ENCODE measurements at places on chromosomes 7 and 10.

- DNase-seq: no peak
Measured at GRCh38 chr7:30595436-30596013, 847 bp downstream of the GARS1 start.

DNA sequence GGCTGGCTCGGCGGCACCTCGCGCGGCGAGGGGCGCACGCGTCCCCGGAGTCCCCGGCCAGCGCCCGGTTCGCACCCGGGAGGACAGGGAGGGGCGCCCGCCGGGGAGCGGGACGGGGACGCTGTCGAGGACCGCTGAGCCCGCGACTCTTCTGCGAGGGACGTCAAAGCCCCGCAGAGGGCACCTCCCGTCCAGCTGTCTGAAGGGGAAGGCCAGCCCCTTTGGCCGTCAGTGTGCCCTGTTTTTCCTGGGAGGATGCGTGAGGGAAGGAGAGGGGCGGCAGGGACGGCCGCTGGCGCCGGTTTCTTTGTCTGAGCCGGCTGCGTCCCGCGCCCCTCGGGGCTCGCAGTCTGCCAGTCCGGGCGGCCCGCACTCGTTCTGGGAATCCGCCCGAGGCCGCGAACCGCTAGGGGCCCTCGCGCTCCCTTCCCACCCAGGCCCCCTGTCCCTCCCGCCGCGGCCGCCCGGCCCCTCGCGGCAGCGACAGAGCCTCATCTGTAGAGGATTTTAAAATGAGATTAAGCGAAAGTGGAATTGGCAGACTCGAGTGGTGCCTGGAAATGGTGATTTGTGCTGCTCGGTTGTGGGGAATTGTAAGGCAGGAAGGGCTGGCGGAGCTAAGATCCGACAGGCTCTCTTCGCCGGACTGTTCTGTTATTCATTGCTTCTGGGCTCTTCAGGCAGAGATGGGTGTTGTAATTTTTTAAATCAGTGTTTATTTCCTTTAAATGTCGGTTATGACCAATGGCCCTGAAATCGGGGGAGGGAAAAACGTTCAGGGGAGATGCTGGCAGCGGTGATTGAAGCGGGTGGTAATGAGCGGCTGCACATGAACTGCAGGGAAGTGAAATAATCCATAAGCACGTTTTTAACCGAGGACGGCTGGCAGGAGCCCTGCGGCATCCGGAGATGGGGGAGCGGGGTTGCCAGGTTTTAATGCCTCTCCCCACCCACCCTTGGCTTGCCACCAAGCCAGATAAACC is 618 bp upstream of the RELN start:
- DNase-seq: peak; percentile 21

GRCh38 chr10:1632141-1632540 is 105.2 kb downstream of the ADARB2 start:
- DNase-seq: no peak

- DNase-seq: peak; percentile 32
Measured at GRCh38 chr7:47577321-47577919, 4.5 kb downstream of the TNS3 start.

DNA sequence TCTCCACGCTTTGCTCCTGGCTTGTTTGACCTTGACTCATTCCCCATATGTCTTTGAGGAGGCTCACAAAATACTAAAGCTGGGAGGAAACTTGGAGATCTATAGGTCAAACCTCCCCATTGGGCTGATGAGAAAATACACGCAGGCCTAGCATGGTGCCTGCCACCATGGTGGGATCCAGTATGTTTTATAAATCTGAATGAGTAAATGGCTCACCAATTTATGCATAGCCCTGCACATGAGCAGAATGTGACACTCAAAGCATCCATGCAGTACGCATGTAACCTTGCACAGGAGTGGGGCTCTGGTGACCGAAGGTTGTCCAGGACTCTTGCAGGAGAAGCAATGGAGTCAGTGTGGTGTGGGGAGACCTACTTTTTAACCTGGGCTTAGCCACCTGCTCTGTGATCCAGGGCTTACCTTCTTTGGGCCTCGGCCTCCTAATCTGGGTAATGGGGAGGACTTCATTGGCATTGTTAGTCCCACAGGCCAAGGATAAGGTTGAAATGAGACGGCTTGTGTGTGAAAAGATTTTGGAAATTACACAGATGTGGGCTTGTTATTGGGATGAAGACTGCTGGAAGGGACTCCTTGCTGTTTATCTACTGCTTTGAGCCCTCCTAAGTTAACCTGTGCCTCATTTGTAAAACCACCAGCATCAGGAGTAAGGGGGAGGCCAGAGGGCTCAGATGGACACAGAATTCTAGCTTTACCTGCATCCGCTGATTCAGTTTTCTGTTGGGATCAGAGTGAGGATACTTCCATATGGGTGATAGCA is 58.4 kb downstream of the ADCYAP1R1 start:
- no peak for DNase-seq

DNA sequence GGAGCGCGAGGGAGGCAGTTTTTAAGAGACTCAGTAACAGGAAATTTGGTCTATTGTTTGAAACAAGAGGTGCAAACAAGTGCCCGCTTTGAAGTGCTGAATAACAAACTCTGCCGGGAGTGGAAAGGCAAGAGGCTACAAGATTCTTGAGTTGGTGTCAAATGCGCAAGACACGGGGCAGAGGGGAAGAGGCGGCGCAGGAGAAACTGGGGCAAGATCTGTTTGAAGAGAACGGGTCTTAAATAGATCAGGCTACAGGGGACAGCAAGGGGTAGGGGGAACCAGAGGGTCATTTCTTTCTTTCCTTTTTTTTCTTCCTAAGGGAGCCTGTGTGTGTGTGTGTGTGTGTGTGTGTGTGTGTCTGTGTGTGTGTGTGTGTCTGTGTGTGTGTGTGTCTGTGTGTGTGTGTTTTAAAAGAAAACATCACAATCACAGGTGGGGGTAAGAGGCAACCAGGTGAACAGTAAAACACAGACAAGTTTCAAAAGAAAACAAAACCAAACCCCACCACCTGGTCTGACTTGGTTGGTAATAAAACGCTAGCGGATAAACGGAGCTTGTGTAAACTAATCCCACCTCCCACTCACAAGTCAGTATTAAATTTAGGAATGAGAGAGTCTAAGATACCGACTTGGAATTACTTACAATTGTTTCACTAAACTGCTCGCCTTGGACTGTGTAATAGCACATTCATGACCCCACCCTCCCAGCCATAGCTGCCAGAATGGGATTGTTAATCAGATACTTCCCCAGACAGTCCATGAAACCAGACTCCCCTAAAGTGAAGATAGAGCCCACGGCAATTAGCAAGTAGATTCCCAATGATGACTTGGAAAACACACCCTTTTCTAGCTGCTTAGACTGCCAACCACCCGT is 13.1 kb upstream of the CUX1 start:
- no peak for DNase-seq

- no peak for DNase-seq
Measured at GRCh38 chr10:65911151-65911835, 1014.5 kb upstream of the LRRTM3 start.

GRCh38 chr10:132263866-132264265 is 43.9 kb downstream of the STK32C start:
- DNase-seq: no peak

DNA sequence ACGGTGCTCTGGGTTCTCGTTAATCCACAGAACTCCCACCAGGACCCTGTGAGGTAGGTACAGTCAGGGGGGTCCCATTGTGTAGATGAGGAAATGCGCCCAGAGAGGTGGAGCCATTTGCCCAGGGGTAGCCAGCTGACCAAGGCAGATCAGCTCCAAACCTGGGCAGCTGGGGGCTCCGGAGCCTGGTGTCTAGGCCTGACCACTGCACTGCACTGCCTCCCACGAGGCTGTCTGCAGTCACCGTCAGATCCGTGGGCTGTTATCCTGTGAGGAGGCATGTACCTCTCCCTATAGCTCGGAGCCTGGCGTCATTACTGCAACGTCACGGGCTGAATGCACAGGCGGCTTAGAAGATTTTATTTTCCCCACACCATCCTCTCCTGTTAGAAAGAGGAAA is 411.8 kb upstream of the FOXK1 start:
- no peak for DNase-seq

DNA sequence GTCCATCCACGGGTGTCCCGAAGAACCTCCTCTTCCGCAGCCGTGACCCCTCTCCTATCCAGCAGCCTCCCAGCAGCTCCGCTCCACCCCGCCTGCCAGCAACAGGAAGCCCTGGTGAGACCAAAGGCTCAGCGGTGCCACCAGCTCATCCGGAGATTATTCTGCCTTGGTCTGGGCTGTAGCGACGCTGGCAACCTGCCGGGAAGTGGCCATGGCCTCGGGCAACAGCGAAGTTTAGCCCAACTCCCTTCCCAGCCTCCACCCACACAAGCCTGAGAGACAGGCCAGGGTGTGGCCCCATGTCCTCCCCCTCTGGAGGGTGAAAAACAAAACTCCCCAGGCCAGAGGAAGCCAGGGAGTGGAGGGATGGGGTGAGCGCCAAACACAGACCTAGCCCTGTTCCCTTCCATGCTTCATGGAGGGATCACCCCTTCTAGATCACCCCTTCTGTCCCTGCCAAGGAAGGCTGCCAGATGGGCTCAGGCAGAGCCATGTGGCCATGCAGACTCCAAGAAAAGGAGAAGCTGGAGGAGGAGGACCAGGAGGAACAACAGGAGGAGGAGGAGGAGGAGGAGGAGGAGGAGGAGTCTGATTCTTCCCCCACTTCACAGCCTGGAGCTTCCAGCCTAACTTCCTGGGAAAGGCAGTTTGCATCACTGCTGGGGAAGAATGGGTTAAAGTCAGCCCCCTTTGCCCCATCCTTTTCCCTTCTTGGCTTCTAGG is 918 bp downstream of the CALHM2 start:
- peak; percentile 71 for DNase-seq

- peak; percentile 67 for DNase-seq
Measured at GRCh38 chr7:84190016-84190705, 4.4 kb downstream of the SEMA3A start.

- DNase-seq: peak; percentile 95
Measured at GRCh38 chr10:104328896-104329710, 9.2 kb downstream of the ITPRIP start.

- DNase-seq: peak; percentile 90
Measured at GRCh38 chr10:101012525-101013364, 13.1 kb downstream of the LZTS2 start.

DNA sequence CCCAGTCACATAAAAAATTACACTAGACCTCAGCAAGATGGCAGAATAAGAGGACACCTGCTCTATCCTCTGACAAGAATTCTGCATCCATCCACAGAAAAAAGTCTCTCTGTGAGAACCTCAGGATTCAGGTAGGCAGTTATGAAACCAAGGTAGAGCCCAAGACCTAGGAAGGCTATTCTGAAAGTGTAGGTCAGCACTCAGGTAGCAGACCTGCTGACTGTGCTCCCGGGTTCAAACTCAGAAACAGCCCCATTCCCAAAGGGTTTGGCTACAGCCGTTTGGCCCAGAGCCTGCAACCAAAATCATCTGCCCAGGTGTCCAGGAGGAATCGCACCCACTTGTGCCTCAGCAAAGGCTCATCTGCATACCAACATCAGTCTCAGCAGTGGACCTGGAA is 37.7 kb downstream of the COA1 start:
- no peak for DNase-seq

DNA sequence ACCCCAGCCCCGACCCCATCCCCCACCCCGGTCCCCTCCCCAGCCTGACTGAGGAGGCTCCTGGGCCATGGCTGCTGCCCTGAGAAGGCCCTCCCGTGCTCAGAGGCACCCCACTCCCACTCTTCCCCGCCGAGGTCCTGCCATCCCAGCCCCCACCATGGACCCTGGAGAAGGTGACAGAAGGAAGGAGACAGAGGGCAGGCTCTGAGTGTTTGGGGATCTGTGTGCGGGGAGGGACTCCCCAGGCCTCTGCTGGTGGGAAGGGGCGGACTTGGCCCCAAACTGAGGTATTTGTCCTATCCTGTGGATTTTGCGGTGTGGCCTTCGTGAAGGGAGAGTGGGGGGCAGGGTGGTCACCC is 53.4 kb downstream of the PWWP2B start:
- no peak for DNase-seq

DNA sequence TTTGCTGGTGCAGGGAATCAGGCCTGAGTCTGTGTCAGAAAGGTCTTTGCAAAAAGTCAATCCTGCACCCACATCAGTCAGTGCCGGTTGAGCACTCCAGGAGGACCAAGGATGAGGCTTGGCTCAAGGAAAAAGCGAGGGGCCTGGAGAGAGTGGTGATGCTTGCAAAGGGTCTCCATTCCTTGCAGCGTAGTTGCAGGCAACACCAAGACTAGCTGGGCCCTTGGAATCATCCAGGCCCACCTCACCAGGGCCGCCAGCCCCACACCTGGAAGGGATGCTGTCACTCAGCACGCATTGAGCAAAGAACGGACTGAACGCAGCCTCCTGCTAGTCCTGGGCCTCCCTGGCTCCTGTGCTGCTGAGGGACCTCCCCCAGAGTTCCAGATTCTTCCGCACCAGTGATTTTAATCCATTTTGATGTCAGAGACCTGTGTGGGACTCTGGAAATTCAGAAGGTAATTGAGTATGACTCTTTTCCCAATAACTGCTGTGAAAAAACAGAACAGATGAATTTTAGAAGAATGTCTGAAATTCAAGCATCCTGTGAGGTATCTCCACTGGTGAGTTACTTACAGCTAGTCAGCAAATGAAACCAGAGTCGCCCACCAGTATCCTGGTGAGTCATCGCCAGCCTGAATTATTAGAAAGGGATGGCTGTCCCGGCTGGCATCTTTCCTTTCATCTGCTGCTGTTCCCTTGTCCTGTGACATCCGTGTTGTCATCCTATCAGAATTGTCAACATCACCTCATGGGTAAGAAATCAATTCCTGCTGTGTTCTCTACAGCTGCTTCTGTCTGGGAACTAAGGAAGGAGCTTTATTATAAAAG is 150.8 kb upstream of the NPS start:
- DNase-seq: peak; percentile 78

- no peak for DNase-seq
Measured at GRCh38 chr7:126065766-126066165, 1136.1 kb upstream of the POT1 start.

GRCh38 chr7:132656846-132657776 is 80.8 kb upstream of the PLXNA4 start:
- peak; percentile 29 for DNase-seq

GRCh38 chr7:71521506-71521905 is 389.6 kb downstream of the GALNT17 start:
- DNase-seq: peak; percentile 48

GRCh38 chr10:86665868-86666267 is 2.4 kb upstream of the LDB3 start:
- no peak for DNase-seq

- no peak for DNase-seq
Measured at GRCh38 chr7:149048805-149049204, 20.5 kb upstream of the PDIA4 start.

GRCh38 chr10:114283535-114284234 is 44.6 kb downstream of the VWA2 start:
- no peak for DNase-seq

- DNase-seq: no peak
Measured at GRCh38 chr10:119379466-119380071, 162.9 kb downstream of the RGS10 start.

DNA sequence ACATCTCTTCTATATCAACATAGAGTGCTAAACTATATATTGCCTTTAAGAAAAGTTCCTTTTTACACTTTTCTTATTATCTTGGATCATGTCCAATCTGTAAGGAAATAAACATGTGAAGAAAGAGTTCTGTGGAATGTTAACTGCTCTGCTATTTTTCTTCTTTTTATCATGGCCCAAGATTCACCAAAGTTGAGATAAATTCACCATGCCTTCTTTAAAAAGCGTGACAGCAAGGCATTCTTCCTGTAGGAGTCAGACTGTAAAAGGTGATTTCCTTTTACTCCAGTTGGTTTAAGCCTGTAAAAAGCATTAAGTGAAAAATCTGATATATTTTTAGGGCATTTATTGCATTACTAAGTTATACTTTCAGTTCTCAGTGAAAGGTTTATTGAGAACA is 165.7 kb upstream of the FZD1 start:
- no peak for DNase-seq

GRCh38 chr10:113557424-113557862 is 4.6 kb downstream of the HABP2 start:
- no peak for DNase-seq

Measured in foreskin fibroblast (primary cell).